ENCODE measurements at places on chromosomes 2 and 18. TPM values are rescaled to one million over a fixed set of nuclear protein-coding genes. Genes with fewer than 3 reads are reported as not detected.

EMILIN2 gene
- total RNA-seq = 15.0 TPM

RIT2 gene
- total RNA-seq = not detected

AQP12A gene
- total RNA-seq = not detected

GCA gene
- 1.1 TPM for total RNA-seq

STARD7 gene
- 253 TPM for total RNA-seq

MDH1 gene
- 192 TPM for total RNA-seq

ADRA2B gene
- not detected for total RNA-seq

NAT8 gene
- not detected for total RNA-seq

TMEM17 gene
- 2.6 TPM for total RNA-seq

FOXD4L1 gene
- 0.14 TPM for total RNA-seq

SLC19A3 gene
- 2.4 TPM for total RNA-seq

TMEM150A gene
- total RNA-seq = 17.7 TPM

RGPD8 gene
- 5.7 TPM for total RNA-seq
